ENCODE measurements at places on chromosomes 12 and 14. TPM values are rescaled to one million over a fixed set of nuclear protein-coding genes. Genes with fewer than 3 reads are reported as not detected.

- H3K27me3 ChIP-seq, result no peaks in the 10 kb centered on the region
- peaks cover 32% of the 10 kb centered on the region for H3K4me1 ChIP-seq
- DNase-seq, result no peak
- peak overlapping the region; percentile 91 for H3K27ac ChIP-seq
These were observed 4.5 kb downstream of the SLC11A2 start for GRCh38 chr12:51021694-51022093.

GRCh38 chr12:44127966-44128710 is 292.3 kb downstream of the TMEM117 start:
- no peaks in the 10 kb centered on the region for H3K4me1 ChIP-seq
- no peaks in the 10 kb centered on the region for H3K36me3 ChIP-seq

RITA1 gene
- 11.7 TPM for total RNA-seq

DNA sequence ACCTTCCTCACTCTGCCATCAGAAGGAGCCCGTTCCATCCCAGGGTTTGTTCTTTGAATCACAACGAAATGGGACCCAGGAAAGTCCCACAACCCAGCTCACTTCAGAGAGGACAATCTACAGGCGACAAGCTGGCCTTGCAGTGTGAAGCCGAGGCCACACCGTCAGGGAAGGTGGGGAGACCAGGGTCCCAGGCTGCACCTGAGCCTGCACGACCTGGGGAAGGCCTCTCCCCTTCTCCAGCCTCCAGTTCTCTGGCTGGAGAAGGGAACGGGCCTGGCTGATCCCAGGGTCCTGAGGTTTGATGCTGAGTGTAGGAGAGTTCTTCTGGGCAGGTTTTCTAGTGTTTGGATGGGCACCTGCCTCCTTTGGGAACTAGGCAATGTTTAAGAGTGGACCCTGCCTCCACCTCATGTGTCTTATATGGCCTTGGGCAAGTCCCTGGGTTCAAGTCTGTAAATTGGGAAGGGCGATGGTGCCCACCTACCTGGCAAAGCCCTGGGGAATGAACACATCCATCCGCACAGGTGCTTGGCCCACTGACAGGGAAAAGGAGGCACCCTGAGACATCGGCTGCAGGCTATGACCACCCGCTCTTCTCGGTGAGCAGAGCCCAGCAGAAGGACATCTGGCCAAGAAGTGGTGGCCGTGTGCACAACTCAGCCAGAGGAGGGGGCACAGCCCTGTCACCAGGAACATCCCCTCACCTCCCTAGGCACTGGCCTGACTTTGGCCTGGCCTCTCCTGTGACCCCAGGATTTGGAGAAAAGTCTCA is 77.9 kb upstream of the BCL11B start:
- H3K27me3 ChIP-seq, result peaks cover 6% of the 10 kb centered on the region
- DNase-seq, result no peak
- H3K27ac ChIP-seq, result no peak overlapping the region
- H3K36me3 ChIP-seq, result peaks cover 5% of the 10 kb centered on the region

GRCh38 chr12:106288494-106289195 is 13.9 kb upstream of the TCP11L2 start:
- DNase-seq, result no peak
- H3K4me1 ChIP-seq, result peaks cover 5% of the 10 kb centered on the region
- no peak overlapping the region for H3K4me3 ChIP-seq
- H3K36me3 ChIP-seq, result no peaks in the 10 kb centered on the region
- H3K27ac ChIP-seq, result no peak overlapping the region

GRCh38 chr12:98058838-98059237 is 456.6 kb upstream of the TMPO start:
- no peak overlapping the region for H3K27ac ChIP-seq
- no peaks in the 10 kb centered on the region for H3K4me1 ChIP-seq
- no peak overlapping the region for H3K4me3 ChIP-seq
- H3K27me3 ChIP-seq, result no peaks in the 10 kb centered on the region
- H3K36me3 ChIP-seq, result no peaks in the 10 kb centered on the region

GRCh38 chr14:105224845-105225570 is 23.3 kb upstream of the BTBD6 start:
- H3K27me3 ChIP-seq, result peaks cover 23% of the 10 kb centered on the region
- DNase-seq, result no peak
- H3K4me1 ChIP-seq, result peaks cover 3% of the 10 kb centered on the region
- H3K4me3 ChIP-seq, result no peak overlapping the region
- H3K27ac ChIP-seq, result no peak overlapping the region

DNA sequence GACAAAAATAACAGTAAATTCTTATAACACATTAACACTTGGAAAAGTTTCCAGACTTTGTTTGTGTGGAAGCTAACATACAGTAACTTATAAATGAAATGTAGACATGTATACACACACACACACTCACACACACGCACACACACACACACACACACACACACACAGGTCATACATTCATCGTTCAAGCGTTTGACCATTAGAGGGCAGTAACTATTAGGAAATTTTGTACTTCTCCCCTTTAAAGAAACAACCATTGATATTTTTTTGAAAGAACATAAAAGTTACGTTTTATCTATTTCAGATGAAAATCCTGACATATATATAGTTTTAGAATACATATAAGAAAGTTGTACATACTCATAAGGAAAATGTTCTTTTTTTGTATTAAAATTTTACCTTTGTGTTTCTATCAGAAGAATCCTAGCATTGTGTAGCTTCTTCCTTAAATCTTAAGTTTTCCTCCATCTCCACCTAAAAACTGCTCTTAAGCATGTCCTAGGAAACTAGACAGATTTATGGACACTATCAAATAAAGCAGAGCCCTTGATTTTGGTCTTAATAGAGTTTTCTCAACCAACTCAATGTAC is 29.0 kb downstream of the PTPRQ start:
- H3K36me3 ChIP-seq, result no peaks in the 10 kb centered on the region
- no peaks in the 10 kb centered on the region for H3K4me1 ChIP-seq
- H3K27ac ChIP-seq, result no peak overlapping the region

GRCh38 chr12:122471324-122472226 is 29.2 kb downstream of the ZCCHC8 start:
- peaks cover 18% of the 10 kb centered on the region for H3K36me3 ChIP-seq
- DNase-seq, result no peak
- peaks cover 1% of the 10 kb centered on the region for H3K27me3 ChIP-seq
- peak overlapping the region; percentile 45 for H3K27ac ChIP-seq
- no peak overlapping the region for H3K4me3 ChIP-seq

PRKD1 gene
- total RNA-seq, result 9.0 TPM

GRCh38 chr14:38186216-38186615 is 21.5 kb upstream of the SSTR1 start:
- H3K4me1 ChIP-seq, result peaks cover 56% of the 10 kb centered on the region
- H3K36me3 ChIP-seq, result no peaks in the 10 kb centered on the region
- peaks cover 6% of the 10 kb centered on the region for H3K27me3 ChIP-seq
- no peak overlapping the region for H3K4me3 ChIP-seq

GRCh38 chr12:121132601-121133481 is at the start of gene P2RX7:
TSS of gene P2RX7 (plus strand) at chr12:121132876. CDS start at chr12:121132971, 95 bp downstream.
- H3K4me3 ChIP-seq, result no peak within 1 kb of the TSS
- H3K36me3 ChIP-seq, result no peaks in the 10 kb centered on the region
- DNase-seq, result peak; percentile 46
- H3K4me1 ChIP-seq, result peaks cover 23% of the 10 kb centered on the region
- peaks cover 5% of the 10 kb centered on the region for H3K27me3 ChIP-seq

RIPK3 gene
- total RNA-seq, result 2.6 TPM

GRCh38 chr14:52351233-52352060 is 37.3 kb downstream of the PTGER2 start:
- H3K27me3 ChIP-seq, result no peaks in the 10 kb centered on the region
- no peak overlapping the region for H3K27ac ChIP-seq
- no peak overlapping the region for H3K4me3 ChIP-seq
- no peaks in the 10 kb centered on the region for H3K4me1 ChIP-seq
- no peaks in the 10 kb centered on the region for H3K36me3 ChIP-seq
- DNase-seq, result no peak

FOXM1 gene
- 24.3 TPM for total RNA-seq

IKZF4 gene
- total RNA-seq, result 3.0 TPM

DNA sequence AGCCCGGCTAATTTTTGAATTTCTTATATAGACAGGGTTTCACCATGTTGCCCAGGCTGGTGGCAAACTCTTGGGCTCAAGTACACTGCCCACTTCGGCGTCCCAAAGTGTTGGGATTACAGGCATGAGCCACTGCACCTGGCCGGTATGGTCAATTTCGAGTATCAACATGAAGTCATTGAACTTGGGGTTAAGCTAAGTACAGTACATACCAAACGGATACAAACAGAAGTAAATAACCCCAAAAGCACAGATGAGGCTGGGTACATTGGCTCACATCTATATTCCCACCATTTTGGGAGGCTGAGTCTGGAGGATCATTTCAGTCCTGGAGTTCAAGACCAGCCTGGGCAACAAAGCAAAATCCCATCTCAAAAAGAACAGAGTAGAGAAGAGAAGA is 13.0 kb upstream of the PSMD9 start:
- DNase-seq, result no peak
- no peak overlapping the region for H3K4me3 ChIP-seq
- no peak overlapping the region for H3K27ac ChIP-seq
- H3K4me1 ChIP-seq, result no peaks in the 10 kb centered on the region

MON2 gene
- total RNA-seq, result 31.9 TPM

DNA sequence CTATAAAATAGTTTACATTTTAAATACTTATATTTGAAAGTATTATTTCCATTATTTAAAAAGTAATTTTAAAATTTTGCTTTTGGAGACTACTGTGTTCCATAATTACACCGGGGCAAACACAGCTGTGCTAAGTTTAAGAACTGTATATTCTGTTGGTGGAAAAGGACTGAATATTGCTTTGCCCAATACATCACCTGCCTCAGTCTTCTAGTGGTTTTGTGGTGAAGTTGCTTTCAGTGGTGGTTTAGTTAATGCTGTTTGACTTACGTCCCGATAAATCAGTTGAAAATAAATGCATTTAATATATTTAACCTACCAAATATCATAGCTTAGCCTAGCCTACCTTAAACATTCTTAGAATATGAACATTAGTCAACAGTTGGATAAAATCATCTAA is 23.4 kb downstream of the FBXO34 start:
- no peak for DNase-seq
- H3K27me3 ChIP-seq, result no peaks in the 10 kb centered on the region
- H3K4me3 ChIP-seq, result no peak overlapping the region
- H3K36me3 ChIP-seq, result no peaks in the 10 kb centered on the region

DNA sequence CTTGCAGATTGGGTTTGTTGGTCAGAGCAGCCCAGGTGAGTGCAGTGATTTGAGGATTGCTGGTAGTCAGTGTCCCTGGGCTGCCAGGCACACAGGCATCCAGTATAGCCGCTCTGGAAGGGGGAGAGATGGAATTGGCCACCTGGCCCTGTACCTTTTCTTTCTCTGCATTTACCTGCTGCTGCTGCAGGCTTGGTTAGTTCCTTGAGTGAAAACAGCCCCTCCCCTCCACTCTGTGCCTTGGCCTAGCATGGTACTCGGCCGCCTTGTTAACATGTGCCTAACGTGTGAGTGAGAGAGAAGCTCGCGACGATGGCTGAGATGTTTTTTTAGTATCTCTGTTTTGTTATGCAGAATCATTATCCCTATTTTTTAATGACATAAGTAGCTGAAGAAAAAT is 49.3 kb upstream of the AMN start:
- no peak overlapping the region for H3K4me3 ChIP-seq
- no peak overlapping the region for H3K27ac ChIP-seq
- no peak for DNase-seq
- H3K4me1 ChIP-seq, result no peaks in the 10 kb centered on the region
- peaks cover 3% of the 10 kb centered on the region for H3K27me3 ChIP-seq

DNA sequence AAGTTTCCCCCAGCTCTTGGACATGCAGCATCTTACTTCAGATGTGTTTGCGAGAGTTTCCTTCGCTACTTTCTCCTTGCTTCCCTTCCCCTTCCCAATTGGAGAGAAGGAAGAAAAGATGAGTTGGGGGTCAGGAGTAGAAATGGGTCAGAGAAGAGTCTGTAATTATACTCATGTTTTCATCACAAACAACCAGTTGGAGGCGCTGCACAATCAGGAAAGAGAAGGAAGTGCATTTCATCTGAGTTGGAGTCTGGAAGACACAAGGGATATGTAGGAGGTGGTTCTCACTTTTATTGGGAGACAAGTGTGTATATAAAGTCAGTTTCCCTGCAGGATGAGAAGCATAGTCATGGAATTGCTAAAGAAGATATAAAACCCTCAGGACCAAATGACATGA is 31.3 kb upstream of the VSX2 start:
- no peaks in the 10 kb centered on the region for H3K27me3 ChIP-seq
- H3K4me3 ChIP-seq, result no peak overlapping the region
- H3K27ac ChIP-seq, result no peak overlapping the region
- H3K36me3 ChIP-seq, result no peaks in the 10 kb centered on the region
- H3K4me1 ChIP-seq, result peaks cover 10% of the 10 kb centered on the region

EMP1 gene
- 273 TPM for total RNA-seq

- H3K4me3 ChIP-seq, result no peak overlapping the region
- no peaks in the 10 kb centered on the region for H3K4me1 ChIP-seq
- no peak overlapping the region for H3K27ac ChIP-seq
- no peak for DNase-seq
- H3K36me3 ChIP-seq, result no peaks in the 10 kb centered on the region
These were observed 80.9 kb downstream of the WSCD2 start for GRCh38 chr12:108210001-108210400.

DNA sequence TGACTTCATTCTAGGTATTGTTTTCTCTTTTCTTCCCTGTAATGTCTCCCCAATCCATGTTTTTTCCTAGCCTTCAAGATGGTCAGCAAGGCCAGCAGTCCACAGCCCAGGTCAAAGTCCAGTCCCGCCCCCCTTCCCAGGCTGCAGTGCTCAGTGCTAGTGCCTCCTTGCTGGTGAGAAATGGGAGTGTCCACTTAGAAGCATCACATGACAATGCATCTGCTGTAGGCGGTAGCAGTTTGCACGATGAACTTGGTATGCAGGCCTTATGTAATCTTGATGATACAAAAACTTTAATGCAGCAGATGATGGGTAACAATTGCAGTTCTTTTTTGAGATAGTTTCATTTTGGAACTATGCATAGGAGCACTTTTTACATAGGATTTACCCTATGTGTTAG is 88.4 kb downstream of the PCNX1 start:
- DNase-seq, result no peak
- peaks cover under 1% of the 10 kb centered on the region for H3K4me1 ChIP-seq
- H3K27ac ChIP-seq, result no peak overlapping the region
- H3K27me3 ChIP-seq, result no peaks in the 10 kb centered on the region

DNA sequence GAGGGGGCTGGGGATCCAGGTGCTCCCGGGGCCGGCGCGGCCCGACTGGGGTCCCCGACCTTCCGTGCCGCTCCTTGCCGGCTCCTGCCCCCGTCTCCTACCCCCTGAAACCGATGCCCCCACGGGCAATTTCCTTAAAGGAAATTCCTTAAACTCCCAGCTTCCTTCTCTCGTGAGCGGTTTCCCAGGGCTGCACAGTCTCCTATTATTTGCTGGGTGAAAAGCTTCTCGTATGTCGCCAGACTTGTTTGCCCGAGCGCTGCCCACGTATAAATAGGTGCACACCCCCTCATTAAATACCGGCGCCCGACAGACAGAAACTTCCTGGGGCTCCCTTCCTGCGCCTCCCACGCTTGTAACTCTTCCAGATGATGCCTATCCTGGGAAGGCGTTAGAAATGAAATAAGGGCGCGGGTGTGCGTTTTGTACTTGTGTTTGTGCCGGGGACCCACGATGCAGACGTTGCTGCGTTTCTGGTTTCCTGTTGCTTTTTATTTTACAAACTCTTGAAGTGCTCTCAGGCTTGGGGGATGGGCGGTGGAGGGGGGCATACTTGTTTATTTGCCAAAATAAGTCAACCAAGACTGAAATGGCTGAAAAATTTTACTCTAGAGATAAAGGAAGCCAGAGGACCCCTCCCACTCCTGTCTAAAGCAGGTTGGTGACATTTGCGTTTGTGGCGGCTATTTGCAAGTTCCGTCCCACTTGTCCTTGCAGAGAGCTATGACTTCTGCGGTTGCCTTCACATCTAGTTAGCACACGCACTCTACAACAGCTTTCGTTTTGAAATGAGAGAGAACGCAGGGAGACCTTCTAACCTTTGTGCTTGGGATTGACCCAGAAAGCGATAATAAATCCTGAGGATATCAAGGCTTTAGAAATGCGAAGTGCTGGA is 1.0 kb downstream of the HIP1R start:
- peak; percentile 43 for DNase-seq
- peak overlapping the region; percentile 96 for H3K4me3 ChIP-seq
- peaks cover 26% of the 10 kb centered on the region for H3K27me3 ChIP-seq
- H3K27ac ChIP-seq, result peak overlapping the region; percentile 91
- H3K4me1 ChIP-seq, result peaks cover 41% of the 10 kb centered on the region

All from endothelial cell (in vitro differentiated cells).